ENCODE measurements at places on chromosomes 7 and 10.

GRCh38 chr7:132877573-132877972 lies 204.3 kb downstream of the CHCHD3 start:
- no peak for DNase-seq

DNA sequence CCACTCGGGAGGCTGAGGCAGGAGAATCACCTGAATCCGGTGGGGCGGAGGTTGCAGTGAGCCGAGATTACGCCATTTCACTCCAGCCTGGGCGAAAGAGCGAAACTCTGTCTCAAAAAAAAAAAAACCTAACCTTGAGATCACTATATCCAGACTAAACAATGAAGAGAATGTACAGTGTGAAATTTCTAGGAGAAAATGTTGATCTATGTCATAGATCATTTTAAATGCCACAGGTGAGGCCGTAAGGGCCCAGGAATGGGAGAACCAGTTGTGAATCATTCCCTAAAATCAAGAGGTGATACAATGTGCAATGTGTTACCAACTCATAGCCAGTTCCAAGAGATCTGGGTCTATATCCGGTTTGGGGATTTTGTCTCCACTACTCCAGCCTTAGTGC lies 158.0 kb downstream of the CACNB2 start:
- no peak for DNase-seq

GRCh38 chr7:13091974-13092707 lies 404.7 kb downstream of the ARL4A start:
- DNase-seq, result no peak

- no peak for DNase-seq
These were observed 103.4 kb downstream of the SAMD9 start for GRCh38 chr7:93014410-93014809.

DNA sequence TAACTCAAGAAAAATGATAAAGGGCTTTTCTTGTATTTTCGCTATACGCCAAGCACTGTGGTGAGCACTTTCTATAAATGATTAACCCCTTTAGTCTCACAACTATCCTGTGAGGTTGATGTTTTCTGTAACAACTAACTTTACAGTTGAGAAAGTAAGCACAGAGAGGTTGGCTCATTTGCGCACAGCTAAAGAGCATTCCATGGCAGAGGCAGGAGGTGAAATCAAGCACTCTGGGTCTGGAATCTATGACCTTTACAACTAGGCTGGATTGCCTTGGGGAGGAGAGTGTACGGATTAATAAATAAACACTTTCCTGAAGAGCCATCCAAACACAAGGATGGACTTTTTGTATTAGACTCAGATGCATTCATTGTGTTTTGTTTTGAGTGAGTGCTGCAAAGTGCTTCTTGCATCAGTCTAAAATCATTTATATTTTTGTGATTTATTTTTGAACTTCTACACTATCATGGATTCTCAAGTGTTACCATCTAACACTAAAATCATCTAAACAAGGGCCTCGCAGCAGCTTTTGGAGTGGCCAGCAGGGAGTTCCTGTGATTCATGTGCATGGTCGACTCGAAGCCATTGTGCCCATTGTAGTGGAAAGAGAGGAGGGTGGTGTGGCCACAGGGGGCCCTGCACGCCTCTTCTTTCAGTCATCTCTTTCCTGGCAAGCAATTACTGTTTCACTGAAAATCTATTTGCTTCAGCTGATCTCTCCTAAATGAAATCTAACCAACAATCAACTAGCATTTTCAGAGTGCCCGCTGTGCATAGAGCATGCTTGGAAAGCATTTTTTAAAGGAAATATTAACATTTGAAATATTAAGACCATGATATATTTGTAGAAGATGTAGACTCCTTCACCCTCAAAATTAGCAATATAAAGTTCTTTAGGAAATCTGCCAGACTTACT lies 633.4 kb upstream of the COBL start:
- DNase-seq, result no peak

DNA sequence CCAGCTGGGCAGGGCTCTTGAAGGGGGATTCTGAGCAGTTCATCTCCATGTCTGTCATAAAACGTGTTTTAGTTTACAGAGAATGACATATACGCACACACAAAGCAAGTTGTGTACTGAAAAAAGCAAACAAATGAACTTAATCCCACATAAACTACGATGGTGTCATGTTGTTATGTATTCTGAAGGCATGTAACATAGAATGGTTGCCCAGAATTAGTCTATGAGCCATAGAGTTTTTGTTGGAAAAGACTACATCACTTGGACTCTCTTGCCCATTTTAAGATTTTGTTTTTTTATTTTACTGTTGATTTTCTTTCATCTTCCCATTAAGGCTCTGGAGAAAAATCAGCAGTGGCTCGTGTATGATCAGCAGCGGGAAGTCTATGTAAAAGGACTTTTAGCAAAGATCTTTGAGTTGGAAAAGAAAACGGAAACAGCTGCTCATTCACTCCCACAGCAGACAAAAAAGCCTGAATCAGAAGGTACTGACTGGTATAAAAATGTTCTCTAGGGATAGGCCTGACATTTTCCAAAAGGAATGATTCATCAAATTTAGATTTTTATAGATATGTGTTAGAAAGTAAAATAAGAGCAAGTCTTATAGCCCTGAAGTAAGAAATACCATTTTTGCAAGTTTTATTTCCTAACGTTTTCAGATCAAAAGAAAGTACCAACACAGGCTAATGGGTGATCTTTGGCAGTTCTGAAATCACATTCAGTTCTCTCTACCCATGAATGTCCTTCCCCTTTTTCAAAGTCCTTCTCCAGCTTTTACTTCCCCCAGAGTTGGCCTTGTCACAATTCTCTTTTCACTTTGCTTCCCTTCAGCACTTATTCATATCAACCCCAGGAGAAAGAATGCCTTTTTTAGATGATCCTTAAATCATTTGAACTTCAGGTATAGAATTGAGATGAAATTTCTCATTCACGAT lies 18.9 kb downstream of the CEP55 start:
- no peak for DNase-seq

- no peak for DNase-seq
These were observed 174.8 kb upstream of the ANK3 start for GRCh38 chr10:60564475-60564874.

DNA sequence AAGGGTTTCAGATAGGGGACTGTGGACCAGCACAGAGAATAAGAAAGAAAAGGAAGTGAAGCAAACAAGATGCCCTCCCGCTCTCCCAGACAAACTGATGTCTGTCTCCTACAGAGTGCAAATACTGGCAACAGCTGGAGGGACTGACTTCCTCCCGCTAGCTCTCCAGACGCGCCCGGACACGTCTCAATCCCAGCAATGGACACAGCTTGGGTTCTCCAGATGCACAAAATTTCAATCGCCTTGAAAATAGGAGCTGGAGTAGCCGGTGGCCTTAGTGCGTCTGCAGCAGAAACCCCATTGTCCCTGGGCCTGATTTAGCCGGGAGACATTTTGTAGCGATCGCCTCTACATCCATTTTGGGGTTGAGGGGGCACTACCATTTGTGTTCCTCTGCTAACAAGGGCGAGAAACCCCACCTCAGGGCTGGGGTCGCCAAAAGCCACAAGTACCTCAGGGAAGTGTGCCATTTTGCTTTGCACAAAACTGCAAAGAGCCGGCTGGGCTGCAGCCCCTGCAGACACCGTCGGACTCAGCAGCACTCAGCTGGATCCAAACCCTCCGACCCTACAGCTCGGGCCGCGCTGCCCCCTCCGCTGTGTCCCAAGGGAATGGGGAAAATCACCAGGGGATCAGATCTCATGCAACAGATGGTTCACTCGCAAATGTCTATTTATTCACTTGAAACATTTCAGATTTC lies 5.9 kb downstream of the CPA2 start:
- DNase-seq, result no peak

DNA sequence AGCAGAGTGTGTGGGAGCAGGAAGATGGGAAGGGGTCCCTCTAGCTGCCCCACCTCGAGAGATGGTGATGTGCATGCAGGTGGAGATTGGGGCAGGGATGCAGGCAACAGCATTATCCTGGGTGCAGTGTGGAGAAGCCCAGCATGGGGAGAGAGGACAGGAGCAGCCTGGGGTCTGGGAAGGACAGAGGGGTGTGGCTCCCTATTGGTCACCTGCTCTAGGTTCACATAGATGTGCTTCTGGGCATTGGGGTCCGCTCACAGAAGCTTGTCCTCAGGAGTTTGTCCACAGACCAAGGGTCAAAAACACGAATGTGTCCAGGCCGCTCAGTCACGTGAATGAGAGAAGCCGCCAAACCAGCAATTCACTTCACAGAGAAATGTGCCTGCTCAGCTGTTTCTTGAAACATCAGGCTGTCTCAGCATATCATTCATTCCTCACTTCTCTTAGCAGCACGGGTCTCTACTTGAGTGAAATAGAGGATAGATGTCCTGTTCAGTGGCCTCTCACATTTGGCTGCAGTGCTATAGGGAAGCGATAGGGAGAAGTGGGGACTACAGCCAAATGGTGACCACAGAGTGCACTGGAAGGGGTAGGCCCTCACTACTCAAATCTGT lies 11.5 kb upstream of the SLC29A3 start:
- DNase-seq, result no peak

- DNase-seq, result no peak
These were observed 867 bp downstream of the ATP6V0E2 start for GRCh38 chr7:149874644-149875028.

DNA sequence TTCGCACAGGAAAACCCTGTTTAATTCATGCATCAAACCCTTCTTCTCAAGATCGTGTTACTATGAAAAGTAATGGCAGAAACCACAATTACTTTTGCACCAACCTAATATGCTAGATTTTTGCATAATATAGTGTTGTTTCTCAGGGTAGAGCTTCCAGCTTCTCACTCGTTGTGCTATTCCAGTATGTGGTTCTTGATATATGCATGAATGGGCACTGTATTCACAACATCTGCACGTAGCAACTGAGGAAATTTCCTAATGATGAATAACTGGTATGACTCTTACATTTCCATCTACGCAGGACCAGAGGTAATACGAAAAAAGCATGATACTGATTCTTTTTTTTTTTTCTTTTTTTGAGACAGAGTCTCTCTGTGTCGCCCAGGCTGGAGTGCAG lies 326.6 kb upstream of the GALNT17 start:
- no peak for DNase-seq

DNA sequence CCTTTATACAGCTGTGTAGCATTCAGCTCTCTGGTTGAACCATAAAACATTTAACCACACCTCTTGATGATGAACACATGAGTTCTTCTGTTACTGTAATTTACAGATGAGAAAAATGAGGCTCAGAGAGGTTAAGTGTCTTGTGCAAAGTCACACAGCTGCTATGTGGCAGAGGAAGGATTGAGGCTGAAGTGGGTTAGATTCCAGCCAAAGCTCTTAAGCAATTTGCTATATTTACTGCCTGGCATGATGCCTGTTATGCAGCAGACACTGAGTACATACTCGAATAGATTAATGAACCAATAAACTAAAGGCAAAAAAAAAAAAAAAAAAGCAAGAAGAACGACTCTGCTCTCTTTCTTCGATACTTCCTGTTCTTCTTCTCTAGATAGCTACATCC lies 35.7 kb downstream of the GFRA1 start:
- DNase-seq, result no peak

- DNase-seq, result no peak
These were observed 3.7 kb upstream of the PCOLCE start for GRCh38 chr7:100598425-100598824.

GRCh38 chr7:27185013-27185853 lies at the start of gene HOXA11:
TSS of gene HOXA11 (minus strand) at chr7:27185232. CDS start at chr7:27185144, 88 bp downstream.
- no peak for DNase-seq

DNA sequence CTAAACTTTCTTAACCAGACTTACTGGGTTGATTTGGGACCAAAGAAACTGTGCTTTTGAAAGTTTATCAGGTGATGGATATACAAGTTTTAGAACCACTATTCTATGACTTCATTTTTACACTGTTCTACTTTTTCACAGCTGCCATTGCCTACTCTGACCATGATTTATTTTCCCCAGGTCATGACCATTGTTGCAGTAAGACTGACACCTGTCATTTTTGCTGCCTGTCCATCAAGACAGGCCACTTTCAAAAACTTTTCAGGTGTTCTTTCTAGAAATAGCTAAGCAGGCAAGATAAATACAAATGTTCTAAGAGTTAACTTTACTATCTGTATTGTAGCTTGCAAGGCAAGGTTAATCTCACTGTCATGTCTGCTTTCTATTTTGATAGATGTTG lies 147.9 kb upstream of the SEMA3C start:
- no peak for DNase-seq

DNA sequence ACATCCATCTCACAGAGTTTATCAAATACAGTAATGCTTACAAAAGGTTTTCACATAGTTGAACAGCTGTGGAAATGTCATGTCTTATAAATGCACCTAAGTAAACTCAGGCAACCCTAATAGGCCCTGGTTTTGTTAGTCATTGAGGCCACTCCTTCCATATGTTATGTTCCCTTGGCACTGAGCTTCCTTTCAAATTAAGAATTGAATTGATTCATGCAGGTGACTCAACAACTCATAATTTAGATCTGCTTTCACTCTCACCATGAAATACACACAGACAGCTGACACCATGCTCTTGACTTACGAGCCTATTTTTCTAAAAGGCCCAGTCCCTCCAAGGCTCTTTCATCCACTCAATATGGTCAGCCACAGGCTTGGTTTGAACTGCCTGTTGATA lies 476.9 kb downstream of the KCNMA1 start:
- no peak for DNase-seq

GRCh38 chr10:60384011-60384410 lies 5.7 kb downstream of the ANK3 start:
- no peak for DNase-seq
